Glomerular endothelial cell (primary cell): ENCODE measurements at places on chromosomes 16 and 17.

DNA sequence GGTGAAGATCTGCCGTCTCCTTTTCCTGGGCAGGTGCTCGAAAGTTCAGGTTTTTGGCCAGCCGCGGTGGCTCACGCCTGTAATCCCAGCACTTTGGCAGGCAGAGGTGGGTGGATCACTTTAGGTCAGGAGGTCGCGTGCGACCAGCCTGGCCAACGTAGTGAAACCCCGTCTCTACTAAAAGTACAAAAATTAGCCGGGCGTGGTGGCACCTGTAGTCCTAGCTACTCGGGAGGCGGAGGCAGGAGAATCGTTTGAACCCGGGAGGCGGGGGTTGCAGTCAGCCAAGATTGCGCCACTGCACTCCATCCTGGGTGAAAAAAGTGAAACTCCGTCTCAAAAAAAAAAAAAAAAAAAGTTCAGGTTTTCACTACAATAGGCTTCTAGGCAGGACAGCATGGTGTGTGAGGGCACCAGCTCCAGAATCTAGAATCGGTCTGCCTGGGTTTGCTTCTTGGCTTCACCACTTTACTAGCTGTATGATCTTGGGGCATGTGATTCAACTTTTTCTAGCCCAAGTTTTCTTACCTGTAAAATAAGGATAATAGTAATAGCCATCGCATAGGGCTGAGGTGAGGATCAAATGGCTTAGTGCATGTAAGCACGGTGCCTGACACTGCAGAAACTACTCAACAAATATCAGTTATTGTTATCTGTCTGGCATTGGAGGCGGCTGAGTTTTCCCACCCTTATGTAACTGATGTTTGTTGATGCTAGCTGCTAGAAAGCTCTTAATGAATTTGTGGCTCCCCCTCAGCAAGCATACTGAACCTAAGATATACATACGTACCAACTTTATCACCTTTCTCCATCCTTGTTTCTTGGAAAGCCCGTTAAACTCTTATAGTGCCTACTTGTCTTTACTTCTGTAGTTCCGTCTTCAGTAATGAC is 1.3 kb downstream of the PSMD12 start:
- no peak for DNase-seq

DNA sequence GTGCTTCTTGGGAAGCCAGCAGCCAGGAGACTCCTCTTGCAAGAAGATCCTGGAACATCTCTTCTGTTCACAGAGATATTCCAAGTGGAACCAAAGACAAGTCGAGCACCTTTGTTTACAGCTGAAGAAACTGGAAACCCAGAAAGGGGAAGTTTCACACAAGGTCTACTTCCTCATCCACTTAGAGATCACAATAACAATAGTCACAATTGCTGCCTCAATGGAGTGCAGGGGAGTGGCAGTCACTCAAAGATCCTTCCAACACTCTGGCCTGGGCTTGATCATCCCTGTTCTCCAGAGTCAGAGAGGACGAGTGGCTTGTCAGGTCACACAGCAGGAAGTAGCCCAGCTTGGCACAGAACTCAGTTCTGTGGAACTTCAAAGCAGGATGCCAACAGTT is 46.9 kb upstream of the SIAH1 start:
- no peak for DNase-seq

DNA sequence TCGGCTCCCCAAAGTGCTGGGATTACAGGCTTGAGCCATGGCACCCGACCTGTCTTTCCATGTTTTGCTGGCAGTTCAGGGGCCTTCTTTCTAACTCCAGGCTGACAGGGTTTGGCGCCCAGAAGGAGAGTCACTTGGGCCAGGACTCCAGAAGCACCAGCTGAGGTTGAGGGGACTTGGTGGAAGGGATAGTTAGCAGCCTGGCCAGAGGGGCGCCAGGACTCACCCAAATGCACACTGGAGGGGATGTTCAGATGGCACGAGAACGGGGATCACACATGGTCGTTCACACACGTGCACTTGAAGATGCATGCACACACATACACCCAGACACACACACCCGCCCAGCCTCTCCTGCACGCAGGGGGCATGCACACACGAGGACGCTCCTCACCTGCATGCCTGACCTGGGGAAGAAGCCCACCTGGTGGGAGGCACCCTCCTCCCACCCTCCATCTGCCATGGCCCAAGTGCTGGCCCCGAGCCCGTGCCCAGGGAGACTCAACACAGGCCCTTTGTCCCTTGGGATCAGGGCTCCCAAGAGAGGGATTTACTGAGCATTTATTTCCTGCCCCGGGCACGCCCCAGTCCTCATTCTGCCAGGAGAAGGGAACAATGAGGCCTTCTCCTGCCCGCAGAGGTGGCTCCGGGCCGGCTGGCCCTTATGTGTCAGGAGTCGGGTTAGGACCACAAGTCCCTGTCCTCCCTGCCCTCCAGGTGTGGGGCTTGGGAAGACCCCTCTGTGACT is 2.3 kb upstream of the PRSS21 start:
- DNase-seq, result no peak

DNA sequence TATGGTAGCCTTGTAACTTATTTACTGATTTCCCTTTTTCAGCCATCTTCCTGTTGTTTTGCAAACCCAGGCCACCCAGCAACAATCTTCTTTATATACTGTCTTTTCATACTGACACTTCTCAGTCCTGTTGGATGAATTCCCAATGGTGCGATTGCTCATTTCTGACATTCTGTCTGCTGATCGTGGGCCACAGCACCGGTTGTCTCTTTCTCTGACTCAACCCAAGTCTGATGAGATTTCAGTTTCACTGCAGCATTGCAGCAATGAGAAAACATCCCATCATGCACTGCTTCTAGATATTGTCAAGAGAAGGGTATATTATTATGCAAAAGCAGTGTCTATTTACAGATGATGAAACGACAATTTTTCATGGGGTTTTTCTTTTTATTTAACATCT is 349.2 kb upstream of the HSBP1 start:
- DNase-seq, result no peak

DNA sequence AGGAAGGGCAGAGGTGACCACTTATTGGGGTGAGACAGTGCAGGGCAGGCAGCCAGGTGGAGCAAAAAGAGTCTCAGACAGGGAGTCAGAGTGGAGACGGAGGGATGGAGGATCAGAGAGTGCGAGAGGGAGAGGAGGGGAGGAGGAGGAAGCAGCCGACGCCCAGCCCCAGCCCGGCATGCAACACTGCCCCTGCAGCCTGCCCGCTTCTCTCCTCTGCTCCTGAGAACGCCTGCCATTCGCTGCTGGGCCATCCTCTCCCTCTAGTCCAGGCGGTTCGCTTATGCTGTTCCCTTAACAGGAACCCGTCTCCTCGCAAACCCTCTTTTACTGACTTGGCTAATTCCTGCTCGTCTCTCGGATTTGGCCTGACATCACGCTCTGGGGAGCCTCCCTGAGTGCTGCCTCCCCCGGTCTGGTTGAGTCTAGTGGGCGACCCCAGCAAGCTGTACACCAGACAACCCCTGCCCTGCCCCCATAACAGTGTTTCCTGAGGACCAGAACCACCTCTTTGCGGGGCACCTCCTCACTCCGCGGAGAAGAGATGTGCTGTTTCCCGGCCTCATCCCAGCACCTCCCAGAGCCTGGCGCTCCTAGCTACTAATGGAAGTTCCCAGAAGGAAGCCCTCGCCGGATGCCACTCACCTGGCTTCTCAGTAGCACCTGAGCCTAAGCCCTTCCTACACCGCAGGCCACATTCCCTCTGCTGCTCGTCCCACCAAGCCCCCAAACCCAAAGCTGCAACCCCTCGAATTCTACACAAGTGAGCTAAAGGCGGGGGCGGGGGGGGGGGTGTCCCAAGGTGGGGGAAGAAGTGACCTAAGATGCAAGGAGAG is 61.2 kb upstream of the CCL1 start:
- no peak for DNase-seq

DNA sequence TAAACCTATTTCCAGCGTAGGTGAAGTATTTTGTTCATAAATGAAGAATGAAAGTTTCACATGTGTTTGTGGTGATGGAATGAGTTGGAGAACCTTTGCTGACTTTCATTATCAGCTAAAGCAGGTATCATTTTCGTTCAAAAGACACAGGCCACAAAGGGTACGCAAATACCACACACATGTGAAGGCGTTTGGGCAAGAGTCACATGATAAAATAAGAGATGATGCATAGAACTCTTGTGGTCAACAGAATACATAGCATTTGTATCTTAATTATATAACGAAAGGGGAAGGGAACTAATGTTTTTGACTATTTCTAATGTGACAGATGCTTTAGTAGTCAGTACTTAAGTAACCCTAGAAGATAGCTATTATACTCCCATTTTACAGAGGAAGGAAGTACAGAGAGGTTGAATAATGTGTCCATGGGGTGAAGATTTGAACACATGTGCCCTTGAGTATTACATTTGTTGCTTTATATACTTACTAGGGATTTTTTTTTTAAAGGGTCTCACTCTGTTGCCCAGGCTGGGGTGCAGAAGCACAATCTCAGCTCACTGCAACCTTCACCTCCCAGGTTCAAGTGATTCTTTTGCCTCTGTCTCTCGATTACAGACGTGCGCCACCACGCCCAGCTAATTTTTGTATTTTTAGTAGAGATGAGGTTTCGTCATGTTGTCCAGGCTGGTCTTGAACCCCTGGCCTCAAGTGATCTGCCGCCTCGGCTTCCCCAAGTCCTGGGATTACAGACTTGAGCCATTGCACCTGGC is 4.8 kb downstream of the RPA1 start:
- DNase-seq, result no peak

DNA sequence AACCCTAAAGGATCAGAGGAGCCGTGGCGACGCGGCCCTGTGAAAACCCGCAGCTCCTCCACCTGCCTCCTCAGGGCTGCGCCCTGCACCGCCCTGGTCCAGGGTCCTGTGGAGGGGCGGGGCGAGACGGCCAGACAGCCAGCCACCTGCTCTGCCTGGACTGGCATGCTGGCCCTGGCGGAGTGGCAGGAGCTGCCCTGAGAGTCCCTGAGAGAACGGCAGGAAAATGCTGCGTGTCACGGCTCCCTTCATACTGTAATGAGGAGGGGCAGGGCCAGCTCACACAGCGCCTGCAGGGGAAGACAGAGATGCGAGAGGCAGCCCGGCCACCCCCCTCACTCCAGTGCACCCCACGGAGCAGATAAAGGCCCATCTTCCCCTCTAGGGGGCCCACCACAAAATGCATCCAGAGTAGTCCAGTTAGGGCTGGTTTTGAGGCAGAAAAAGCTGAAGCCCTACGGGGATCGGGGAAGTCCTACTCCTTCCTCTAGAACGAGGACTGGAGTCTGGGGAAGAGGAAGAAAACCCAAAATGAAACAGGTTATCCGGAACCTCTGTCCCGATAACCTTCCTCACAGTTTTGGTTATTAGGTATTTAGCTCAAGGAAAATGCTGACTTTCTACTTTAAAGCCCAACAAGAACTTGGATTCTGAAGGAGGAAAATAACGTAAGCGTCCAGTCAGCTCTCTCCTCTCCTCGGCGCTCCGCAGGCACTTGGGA is 97.6 kb upstream of the DNAH17 start:
- no peak for DNase-seq

GRCh38 chr16:3728424-3729160 is 11.3 kb upstream of the TRAP1 start:
- DNase-seq, result no peak

DNA sequence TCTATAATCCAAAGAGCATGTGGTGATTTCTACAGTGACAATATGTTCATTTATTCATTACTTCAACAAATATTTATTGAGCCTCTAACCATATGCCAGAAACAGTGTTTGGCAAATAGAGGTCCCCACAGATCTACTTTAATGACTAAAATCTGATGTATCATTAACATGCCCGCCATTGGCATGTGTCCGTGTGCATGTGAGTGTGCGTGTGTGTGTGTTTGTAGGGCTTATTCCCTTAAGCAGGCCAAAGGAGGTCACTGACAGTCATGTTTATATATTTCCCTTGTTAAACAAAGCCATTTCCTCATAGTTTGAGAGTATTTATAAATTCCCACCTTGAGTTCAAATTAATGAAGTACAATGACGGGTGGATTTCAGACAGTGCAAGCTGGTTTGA is 174.4 kb upstream of the IRX6 start:
- no peak for DNase-seq

GRCh38 chr16:77794586-77794985 is 6.2 kb downstream of the VAT1L start:
- no peak for DNase-seq

- DNase-seq, result no peak
Measured at GRCh38 chr16:87416826-87417527, 24.8 kb downstream of the MAP1LC3B start.
